ELR (cell line): ENCODE measurements at places on chromosomes 7 and 10.

GRCh38 chr10:117684672-117685211 lies 142.2 kb downstream of the EMX2 start:
- peak; percentile 48 for DNase-seq

- no peak for DNase-seq
Observed at GRCh38 chr7:143953421-143953820, 1.2 kb upstream of the OR2F1 start.

GRCh38 chr7:129146237-129146979 lies 1.9 kb downstream of the TSPAN33 start:
- no peak for DNase-seq

- no peak for DNase-seq
Observed at GRCh38 chr10:84269162-84269561, 24.3 kb downstream of the RGR start.

DNA sequence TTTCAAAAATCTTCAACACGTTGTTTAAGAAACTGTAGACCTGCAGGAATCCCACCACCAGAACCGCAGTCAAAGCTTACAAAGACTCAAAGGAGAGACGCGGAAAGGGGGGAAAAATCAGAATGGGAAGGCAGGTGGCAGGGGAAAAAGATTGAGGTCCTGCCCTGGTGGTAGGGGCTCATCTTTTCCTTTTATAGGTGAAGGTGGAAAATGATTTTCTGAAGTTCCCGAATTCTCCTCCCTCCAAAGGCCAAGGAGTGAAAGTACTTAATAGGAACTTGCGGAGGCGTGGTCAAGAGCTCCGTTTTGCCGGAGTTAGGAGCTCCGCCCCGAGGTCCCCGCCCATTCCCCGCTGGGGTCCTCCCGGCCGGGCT lies 724 bp downstream of the BBIP1 start:
- peak; percentile 97 for DNase-seq
